ENCODE measurements at places on chromosomes 16 and 17. TPM values are rescaled to one million over a fixed set of nuclear protein-coding genes. Genes with fewer than 3 reads are reported as not detected.
A peak's percentile ranks its signal among the peaks of the same experiment; 100 is the strongest.

- no peak for DNase-seq
These were observed 13.0 kb downstream of the GPR142 start for GRCh38 chr17:74380086-74380958.

GRCh38 chr16:84764970-84765369, 54.8 kb upstream of the CRISPLD2 start:
- DNase-seq, result no peak

DNA sequence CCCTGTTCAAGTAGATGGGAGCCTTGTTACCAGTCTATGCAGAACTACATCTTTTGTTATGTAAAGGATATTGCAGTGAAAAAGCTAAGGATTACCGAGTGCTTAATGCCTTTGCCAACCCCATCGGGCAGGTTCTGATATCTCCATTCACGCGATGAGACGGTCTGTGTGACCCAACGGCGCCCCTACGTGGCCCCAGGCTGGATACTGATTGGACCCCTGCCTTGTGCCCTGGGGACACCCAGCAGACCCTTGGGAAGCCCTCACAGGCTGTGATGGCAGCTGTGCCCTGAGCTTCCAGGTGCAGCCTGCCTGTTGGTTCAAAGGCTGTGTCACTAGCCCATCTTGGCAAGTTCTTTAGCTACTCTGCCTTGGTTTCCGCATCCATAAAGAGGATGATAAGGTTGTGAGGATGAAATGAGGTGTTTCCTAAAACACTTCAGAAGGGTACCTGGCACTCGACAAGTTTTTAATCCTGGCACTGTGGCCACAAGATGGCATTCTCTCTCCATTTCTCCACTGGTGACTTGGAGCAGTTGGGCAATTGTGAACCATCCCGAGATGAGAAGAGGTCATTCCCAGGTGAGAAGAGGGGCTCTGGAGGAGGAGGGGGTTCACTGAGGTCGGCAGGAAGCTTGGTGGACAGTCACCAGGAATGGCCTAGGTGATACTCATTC, 33.6 kb downstream of the HAPSTR1 start:
- DNase-seq, result peak; percentile 42

- no peak for DNase-seq
These were observed 55.9 kb upstream of the MGAT5B start for GRCh38 chr17:76812263-76812662.

DNA sequence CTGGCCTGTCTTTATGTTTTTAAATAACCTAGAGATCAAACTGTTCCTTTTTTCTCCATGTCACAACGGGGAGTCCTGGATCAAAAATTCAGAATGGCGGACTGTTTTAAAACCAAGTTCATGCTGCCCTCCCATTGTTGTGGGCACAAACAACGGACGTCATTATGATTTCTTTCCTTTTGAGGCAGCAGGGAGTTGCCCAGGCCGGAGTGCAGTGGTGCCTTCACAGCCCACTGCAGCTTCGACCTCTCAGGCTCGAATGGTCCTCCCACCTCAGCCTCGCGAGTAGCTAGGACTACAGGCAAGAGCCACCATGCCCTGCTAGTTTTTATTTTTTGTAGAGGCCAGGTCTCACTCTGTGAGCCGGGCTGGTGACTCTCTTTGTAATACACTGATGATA, 26.5 kb downstream of the NDE1 start:
- DNase-seq, result no peak

DNA sequence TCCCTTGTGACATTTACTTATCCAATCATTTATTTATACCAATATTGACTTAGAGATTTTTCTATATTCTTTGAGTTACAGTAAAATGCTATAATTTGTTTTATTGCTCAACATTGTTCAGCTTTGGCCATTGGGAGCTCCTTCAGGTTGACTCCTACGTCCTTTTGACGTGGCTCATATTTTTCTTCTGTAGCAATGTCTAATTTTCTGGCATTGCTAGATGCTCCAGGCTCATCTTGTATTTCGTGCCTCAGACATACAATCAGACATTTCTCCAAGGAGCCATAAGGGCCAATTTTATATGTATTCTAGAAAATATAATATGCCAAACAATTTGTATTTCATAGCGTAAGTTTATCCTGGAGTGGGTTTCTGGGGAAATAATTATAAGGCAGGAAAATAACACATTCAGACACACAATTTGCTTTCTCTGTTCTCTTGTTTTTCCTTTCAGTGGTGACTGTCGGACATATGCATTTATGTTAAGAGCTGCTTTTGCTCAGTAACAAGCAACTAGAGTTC, 355.1 kb upstream of the MON1B start:
- DNase-seq, result no peak

DNA sequence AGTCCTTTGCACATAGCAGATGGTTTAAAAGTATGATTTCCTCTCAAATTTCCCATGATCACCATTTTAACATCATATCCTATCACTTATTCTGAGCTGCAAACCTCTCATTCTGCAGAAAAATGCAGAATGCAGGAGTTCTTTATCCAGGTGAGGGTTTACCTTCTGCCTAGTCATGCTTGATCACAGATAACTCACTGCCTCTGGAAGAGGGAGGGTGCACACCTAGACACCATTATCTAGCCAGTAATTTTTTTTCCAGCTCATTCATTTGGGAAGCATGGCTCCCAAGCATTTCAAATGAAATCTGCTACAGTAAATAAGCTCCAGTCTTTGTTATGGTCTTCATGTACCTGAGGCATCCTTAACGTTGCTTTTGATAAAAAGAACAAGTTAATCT, 38.0 kb downstream of the RFFL start:
- DNase-seq, result no peak

DNA sequence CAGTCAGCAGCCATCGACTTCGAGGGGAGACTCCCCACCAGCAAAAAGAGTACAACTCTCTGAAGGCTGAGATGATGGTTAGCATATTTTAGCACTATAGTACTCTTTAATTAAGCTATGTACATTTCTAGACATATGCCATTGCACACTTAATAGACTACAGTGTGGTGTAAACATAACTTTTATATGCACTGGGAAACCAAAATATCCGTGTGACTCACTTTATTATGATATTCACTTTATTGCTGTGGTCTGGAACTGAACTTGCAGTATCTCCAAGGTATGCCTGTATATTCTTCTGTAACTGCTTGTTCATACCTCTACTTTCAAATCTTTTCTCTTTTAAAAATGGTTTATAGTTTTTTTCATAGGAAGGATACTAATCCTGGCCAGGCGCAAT, 11.0 kb upstream of the NXPH3 start:
- DNase-seq, result no peak

- no peak for DNase-seq
These were observed 267.4 kb upstream of the PSMD7 start for GRCh38 chr16:74029115-74029792.

- no peak for DNase-seq
These were observed 80.6 kb downstream of the MGAT5B start for GRCh38 chr17:76948726-76949342.

- no peak for DNase-seq
These were observed 157.5 kb upstream of the SOX9 start for GRCh38 chr17:71963351-71963750.

DNA sequence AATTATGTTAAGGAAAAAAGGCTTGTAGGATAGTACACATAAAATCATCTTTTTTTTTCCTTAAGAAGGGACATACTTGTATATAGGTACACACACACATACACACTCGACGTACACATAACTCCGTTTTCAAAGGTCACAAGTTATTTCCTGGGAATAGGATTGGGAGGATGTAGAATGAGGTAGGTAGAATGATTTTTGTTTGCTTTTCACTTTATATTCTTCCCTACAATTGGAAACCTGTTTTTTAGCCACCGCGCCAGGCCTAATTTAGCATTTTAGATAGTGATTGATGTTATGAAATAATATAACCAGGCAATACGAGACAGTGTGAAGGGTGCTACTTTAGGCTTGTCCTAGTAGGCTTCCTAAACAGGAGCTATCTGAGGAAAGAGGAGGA, 1.8 kb upstream of the HAPSTR1 start:
- no peak for DNase-seq

GRCh38 chr16:88781140-88782077, 3.6 kb downstream of the PIEZO1 start:
- DNase-seq, result no peak

DNA sequence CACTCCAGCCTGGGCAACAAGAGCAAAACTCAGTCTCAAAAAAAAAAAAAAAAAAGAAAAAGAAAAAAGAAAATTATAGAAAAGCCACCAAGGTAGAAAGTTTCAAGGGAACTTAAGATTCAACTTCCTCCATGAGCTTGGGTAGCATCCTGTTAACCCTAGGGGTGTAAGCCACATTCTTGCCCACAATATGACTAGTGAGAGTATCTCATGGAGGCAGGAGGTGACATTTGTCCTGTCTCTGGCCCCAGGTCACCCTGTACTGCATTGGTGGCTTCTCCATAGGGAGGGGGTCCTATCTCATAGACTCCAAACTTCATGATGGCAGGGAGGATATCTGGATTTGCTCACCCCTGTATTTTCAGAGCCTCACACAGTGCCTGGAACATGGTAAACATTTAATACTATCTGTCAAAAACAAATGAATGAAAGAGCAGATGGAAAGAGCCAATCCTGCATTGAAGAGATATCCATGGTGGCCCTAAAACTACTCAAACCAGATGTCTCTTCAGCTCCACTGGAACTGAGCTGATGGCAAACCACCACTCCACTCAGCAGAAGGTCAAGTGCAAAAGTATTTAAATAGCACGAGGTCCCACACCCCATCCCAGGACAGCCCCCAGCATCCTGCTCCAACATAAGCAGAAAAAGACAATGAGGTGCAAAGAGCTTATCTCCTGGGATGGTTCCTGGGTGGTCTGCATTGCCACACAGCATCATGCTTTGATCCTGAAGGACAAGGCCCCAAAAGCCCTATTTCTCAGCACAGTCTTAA, 50.3 kb downstream of the EMP2 start:
- DNase-seq, result no peak

Gene CACNG3
- total RNA-seq, result not detected

Gene FSCN2
- total RNA-seq, result 0.89 TPM

Gene KRTAP4-1
- total RNA-seq, result not detected

Gene CHD9NB
- total RNA-seq, result 3.0 TPM

Gene XYLT2
- total RNA-seq, result 37.9 TPM

Gene SPPL2C
- total RNA-seq, result not detected

Gene PLK1
- 147 TPM for total RNA-seq

Gene GPR179
- total RNA-seq, result 0.46 TPM

Gene CCL4
- total RNA-seq, result 1.2 TPM

Gene NPIPB13
- 5.4 TPM for total RNA-seq

Gene HIC1
- total RNA-seq, result 0.39 TPM
